Epithelial cell of proximal tubule (primary cell): ENCODE measurements at places on chromosomes 16 and 17. TPM values are rescaled to one million over a fixed set of nuclear protein-coding genes. Genes with fewer than 3 reads are reported as not detected.

TNP2 gene
- total RNA-seq = not detected in 2 replicates

TBC1D3G gene
- total RNA-seq = not detected in 2 replicates

KRTAP4-1 gene
- not detected in 2 replicates for total RNA-seq

HOXB7 gene
- total RNA-seq = 24.9 and 26.0 TPM in 2 replicates

NOD2 gene
- total RNA-seq = 0.07 and 0.12 TPM in 2 replicates

PRAC2 gene
- total RNA-seq = not detected in 2 replicates

CCL2 gene
- 4.7 and 35.7 TPM in 2 replicates for total RNA-seq

SLC35B1 gene
- 60.0 and 72.0 TPM in 2 replicates for total RNA-seq

CDH11 gene
- total RNA-seq = 5.8 and 22.9 TPM in 2 replicates

GAS2L2 gene
- total RNA-seq = not detected in 2 replicates

GRCh38 chr17:55448681-55449080 lies 27.0 kb upstream of the MMD start:
- no peak for DNase-seq

DNA sequence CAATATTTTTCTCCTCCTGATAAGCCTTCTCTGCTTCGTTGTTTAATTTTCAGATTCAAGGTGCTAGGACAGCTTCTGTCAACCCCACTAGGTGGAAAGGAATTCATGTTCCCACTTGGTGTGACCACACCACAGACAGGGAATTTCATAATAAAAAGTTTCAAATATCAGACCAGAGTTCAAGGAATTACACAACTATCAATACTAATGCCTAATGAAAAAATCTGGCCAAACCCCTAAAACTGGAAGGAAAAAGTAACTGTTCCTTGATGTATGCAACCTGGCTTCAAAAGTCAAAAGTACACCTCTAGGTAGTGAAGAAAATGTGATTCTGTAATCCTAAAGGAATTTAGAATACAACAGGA lies 87.8 kb upstream of the CORO6 start:
- DNase-seq = no peak

- no peak for DNase-seq
Observed at GRCh38 chr17:76000755-76001521, at the start of gene CDK3. Gene CDK3, plus strand, starts transcription at chr17:76000855. Its CDS starts 571 bp downstream, at chr17:76001426.

DNA sequence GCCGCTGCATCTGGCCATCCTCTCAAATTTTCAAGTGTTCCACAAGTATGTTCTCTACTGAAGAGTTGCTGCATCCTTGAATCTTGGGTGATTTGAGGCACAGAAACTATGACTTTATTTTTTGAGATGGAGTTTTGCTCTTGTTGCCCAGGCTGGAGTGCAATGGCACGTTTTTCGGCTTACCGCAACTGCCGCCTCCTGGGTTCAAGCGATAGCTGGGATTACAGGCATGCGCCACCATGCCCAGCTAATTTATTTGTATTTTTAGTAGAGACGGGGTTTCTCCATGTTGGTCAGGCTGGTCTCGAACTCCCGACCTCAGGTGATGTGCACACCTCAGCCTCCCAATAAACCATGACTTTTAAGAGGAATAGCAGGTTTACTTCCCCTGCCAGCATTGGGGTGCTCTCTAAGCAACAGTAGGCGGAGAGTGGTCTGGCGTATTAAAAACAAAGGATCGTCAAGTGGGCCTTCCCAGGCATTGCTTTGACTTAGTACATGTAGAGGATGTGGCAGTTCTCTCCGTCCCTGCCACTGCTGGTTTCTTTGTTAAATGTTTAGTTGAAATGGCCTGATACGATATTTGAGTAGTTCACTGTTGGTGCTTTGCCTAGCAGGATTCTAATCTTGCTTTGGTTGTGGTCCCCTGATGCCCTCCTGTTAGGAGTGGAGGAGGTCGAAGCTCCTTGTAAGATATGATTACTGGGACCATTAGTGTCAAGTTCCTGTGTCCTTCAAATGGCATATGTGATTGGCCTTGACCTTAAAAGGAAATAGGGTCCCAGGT lies 9.5 kb downstream of the PYCARD start:
- no peak for DNase-seq

GRCh38 chr16:4404247-4404966 lies 12.0 kb downstream of the CORO7 start:
- no peak for DNase-seq

GRCh38 chr16:48232493-48233040 lies 11.5 kb upstream of the LONP2 start:
- DNase-seq = no peak

GRCh38 chr17:76720941-76721340 lies 5.5 kb downstream of the JMJD6 start:
- DNase-seq = no peak

DNA sequence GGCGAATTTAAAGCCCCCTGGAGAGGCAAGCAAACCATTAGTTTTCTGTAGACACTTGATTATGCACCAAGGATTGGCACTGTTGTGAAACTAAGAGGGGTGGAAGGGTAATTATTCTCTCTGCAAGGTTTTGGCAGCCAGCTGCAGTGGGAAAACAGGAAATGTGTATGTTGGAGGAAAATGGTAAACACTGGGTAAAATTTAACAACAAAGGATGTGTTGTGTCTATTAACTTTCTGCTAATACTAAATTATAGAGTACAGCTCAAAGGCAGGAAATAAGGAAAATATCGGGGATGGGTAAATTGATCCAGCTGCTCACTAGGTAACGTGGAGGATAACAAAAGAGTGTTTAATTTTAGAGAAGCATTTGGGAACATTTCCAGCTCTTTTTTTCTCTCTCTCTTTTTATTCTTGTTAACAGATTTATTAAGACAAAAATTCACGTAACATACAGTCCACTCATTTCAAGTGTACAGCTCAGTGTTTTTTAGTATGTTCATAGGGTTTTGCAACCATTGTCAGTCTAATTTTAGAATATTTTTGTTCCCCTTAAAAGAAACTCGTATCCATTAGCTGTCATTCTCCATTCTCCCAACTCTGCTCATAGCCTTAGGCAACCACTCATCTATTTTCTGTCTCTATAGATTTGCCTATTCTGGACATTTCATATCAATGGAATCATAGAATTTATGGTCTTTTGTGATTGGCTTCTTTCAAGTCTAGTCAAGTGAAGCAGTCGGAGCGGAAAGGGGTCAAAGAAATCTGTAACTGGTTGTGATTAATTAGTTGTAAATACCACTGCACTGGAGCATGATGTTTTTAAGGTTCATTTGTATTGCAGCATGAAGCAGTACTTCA lies 41.8 kb downstream of the TANGO6 start:
- DNase-seq = no peak

DNA sequence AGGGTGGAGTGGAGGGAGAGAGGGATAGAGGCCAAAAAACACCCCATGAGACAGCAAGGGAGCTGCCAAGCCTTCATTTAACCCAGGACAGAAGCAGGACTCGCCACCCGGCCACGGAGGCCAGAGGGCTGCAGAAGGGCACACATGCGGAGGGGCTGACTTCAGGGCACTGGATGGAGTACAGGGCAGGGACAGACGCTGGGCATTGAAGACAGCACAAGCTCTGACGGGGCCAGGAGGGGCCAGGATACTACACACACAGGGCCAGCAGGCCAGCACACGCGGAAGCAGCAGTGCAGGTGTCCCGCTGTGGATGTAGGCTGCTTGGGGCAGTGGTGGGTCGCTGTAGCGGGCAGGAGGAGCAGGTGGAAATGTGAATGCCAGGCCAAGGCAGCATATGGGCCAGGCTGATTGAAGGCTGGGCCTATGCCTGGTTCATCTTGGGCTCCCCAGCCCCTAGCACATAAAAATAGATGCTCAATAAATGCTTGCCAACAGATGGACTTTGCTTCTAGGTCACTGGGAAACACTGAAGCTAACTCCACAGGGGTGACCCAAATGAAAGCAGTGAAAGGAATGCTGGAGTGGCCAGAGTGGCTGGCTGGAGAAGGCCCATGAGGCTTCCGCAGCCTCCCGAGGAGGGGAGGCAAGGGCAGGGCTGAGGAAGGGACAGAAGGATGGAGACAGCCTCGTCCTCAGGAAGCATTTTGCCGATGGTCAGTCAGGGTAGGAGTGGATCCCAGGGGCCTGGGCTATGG lies 61.6 kb downstream of the GNA13 start:
- no peak for DNase-seq

GRCh38 chr16:5922686-5923085 lies 825.1 kb upstream of the EEF2KMT start:
- DNase-seq = no peak

GRCh38 chr17:30336369-30337171 lies 2.7 kb upstream of the TMIGD1 start:
- peak; percentile 91 for DNase-seq

GRCh38 chr17:36888236-36888951 lies 48.9 kb upstream of the LHX1 start:
- no peak for DNase-seq

DNA sequence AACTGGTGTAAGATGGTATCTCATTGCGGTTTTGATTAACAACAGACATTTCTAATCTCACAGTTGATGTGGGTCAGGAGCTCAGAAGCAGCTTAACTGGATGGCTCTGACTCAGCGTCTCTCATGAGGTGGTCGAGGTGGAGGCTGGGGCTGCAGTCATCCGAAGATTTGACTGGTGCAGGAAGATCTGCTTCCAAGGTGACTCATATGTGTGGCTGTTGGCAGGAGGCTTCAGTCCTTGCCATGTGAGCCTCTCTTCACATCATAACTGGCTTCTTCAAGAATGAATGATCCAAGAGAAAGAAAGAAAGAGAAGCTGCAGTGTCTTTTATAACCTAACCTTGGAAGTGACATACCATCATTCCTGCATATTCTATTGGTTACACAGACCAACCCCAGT lies 376.1 kb downstream of the SEC14L1 start:
- DNase-seq = peak; percentile 47

- DNase-seq = peak; percentile 45
Observed at GRCh38 chr17:78883533-78884131, 19.4 kb downstream of the CEP295NL start.
